ENCODE measurements at places on chromosomes 13 and 19.

- no peak for DNase-seq
Observed at GRCh38 chr13:50513300-50513877, 330.1 kb downstream of the DLEU7 start.

DNA sequence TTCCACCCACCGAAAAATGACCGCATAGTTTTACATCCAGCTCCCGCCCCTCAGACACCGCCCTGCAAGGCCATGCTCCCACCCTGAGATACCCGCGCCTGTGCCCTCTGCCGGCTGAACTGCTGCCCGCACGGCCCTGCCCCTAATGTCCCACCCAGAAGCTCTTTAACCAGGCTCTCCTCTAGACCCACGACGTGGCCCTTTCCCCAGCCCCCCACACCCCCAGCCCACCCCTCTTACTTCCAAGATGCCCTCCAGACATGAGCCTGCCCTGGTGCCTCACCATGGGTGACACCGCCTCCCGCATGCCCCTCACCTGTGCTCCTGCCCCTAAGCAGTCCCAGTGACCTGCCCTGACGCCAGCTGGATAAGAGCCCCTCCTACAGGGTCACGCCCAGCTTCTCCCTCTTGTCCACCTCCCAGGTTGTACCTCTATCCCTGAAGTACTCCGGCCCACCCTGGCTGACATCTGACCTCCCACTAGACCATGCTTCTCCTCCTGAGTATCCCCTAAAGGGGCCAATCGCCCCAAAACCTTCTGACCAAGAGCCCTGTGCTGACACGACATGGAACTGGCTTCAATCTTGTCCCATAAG, 51.2 kb downstream of the COLGALT1 start:
- no peak for DNase-seq

DNA sequence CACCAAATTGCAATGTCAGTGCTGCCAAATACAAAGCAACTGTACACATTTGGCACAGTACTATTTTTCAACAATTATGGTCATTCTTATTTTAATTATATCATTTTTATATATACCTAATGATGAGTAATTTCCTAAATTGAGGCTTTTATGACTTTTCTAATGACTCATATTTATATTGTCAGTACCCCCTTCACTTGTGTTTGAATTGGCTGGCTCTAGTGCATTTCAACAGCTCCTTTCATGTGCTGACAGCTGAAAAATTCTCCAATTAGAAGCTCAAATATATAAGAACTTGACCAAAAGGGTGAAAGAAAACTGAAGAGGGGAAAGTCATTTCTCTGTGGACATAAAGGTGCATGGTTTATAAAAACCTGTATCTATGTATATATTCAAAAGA, 263.3 kb downstream of the SLITRK1 start:
- DNase-seq, result no peak

GRCh38 chr19:9923440-9923839, 12.9 kb downstream of the OLFM2 start:
- no peak for DNase-seq

DNA sequence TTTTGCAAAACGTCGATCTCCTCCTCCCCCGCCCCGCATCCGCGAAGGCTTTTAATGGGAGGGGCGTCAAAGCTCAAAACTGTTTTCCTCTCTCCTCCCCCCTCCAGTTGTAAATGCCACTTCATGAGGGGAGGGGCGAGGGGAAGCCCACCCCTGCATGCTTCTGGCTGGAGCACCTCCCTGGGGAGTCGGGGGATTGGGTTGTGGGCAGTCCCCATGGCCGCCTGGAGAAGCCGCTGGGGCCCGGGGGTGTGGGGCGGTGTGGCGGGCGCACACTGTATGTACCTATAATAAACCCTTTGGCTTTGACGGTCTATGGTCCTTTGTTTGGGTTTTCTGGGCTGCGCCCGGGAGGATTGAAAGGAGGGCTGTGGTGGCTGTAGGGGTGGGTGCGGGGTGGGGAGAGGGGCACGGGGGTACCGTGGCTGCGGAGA, 505 bp upstream of the SHKBP1 start:
- no peak for DNase-seq

DNA sequence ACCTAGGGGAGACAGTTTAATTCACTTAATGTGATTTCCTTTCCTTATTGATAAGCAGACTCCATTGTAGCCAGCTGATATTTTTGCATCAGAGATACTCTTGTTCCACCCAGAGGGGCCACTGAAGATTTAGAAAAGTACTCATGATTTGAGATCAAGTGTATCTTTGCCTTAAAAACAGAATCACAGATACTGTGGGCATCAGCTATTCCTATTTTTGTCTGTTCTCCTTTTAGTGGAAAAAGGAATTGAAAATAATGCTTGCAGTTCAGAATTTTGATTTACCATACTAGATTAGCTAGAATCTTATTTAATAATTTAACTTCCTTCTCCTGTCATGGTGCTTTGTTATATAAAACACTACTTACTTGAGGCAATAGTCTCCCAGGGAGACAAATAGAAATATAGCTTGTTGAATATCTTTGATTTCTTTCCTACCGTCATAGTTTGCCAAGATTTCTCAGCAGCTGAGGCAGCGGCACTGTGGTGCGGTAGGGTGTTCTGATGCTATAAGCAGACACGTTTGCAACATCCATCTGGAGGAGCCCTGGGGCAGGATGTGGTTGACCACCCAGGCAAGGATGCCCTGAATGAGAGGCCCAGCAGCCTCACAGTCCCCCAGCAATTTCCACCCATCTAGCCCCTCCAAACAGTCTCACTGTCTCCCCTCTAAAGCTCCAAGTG, 47.0 kb upstream of the RAP2A start:
- DNase-seq, result peak; percentile 69

- no peak for DNase-seq
Observed at GRCh38 chr13:31919241-31919640, 112.3 kb upstream of the FRY start.

- no peak for DNase-seq
Observed at GRCh38 chr19:6997679-6998445, 23.4 kb downstream of the MBD3L2B start.

DNA sequence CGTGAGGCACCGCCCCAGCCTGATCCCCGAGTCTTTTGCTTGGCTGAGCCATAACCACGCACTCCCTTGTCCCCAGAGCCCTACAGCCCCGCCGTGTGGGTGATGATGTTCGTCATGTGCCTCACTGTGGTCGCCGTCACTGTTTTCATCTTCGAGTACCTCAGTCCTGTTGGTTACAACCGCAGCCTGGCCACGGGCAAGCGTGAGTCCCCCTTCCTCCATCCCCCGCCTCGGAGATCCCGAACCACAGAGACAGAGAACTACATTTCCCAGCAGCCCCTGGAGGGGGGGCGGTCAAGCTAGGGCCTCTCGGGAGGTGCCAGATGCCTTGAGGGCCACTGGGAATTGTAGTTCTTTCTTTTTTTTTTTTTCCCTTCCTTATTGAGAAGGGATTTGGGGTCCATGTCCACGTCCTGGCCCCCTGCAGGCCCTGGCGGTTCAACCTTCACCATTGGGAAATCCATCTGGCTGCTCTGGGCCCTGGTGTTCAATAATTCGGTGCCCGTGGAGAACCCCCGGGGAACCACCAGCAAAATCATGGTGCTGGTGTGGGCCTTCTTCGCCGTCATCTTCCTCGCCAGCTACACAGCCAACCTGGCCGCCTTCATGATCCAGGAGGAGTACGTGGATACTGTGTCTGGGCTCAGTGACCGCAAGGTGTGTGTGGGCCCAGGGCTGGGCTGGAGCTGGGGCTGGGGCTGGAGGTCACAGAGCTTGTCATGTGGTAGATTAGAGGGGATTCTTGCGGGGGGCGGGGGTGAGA, 25.9 kb downstream of the GRIN2D start:
- DNase-seq, result no peak

DNA sequence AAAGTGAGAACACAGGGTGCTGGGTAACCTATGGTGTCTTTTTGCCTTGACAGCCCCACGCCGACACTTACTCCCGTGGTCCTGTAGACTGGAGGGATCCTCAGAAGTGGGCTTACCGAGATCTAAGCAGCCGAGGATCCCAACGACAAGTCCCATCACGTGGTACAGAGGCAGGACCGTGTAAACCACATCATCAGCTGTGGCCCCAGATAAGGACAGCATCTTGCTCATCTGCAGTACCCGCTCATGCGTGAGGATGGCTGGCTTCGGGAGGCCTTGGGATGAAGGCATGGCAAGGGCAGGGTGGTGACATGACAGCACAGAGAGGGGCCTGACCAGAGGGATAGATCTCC, 2.1 kb downstream of the SLC27A5 start:
- no peak for DNase-seq

DNA sequence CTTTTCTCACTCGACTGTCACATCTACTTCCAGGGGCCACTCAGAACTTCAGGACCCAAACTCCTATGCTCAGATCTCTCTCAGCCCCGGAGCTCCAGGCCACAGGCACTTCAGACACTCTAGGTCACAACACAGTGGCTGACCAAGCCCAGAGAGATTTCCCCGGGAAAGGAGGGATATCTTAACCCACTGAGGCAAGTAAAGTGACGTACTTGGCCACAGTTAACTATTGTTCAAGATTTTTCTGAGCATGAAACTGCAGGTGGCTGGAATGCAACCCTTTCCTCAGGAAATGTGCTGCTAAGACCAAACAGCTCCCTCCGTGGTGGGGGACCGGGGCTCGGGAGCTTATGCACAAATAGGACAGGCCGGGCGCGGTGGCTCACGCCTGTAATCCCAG, 23.9 kb downstream of the OPA3 start:
- no peak for DNase-seq

DNA sequence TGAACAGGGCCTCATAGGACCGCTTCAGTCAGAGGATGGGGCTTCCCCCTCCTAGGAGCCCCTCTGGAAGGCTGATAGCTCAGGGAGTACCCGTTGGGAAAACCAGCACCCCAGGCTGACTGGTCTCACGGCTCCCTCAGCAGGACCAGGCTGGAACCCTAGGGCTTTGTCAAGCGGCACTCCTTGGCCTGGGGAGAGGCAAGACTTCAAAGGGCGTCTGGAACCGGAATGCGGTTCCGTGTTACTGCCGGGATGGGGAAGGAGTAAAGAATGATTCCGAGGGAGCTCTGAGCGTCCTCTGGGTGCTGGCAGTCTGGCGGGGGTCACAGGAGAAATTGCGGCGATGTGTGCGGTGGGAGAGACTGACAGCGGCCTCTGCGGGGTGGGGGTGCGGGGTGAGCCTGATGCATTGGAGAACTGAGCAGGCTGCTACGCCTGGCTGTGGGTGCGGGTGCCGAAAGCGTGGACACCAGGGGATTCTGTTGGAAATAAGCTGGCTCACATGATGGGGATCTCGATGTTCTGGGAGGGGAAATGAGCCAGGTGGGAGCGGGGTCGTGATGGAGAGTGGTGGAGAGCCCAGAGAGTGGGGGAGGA, 1.9 kb downstream of the COX6B2 start:
- DNase-seq, result no peak

GRCh38 chr19:3983936-3984583, 1.2 kb downstream of the EEF2 start:
- no peak for DNase-seq

- DNase-seq, result no peak
Observed at GRCh38 chr13:85411591-85411990, 387.6 kb downstream of the SLITRK6 start.

- DNase-seq, result no peak
Observed at GRCh38 chr19:9009431-9009830, 778 bp downstream of the MUC16 start.

- DNase-seq, result no peak
Observed at GRCh38 chr19:38135150-38135998, 88.6 kb downstream of the DPF1 start.

DNA sequence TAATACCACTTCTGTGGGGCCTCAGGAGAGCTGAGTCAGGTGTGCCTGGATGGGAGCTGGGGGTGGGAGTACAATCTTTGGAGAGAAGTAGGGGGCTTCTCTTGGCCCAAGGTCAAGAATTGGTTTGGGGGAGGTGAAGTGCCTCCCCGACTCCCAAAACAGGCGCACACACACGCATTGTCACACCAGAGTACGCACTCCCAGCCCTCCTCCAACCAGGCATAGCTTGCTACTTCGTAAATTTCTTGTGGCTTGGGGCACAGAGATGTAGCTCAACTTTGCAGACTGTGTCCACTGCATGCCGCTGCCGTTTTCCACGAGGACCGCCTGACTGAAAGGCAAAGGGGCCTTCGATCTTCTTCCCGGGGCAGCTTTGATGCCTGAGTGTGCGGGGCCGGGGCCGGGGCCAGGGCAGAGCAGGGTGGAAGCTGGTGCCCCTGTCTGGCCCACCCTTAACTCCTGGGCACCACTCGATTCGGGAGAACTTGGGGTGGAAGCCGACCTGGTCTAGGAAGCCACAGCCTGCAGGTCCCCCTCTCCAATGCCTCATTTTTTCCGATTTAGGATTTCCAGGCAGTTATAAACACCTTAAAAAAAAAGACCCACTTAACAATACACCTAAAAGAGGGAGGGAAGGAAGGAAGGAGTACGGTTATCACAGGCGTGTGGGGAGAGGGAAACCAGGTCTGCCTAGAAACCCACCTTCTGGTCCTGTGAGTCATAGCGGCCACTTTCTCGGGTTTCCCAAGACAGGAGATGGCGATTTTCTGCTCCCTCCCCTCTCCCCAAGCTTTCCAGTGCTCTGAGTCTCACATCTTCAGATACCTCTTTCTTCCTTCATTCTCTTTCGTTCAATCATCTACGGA, 5.8 kb upstream of the TSHZ3 start:
- DNase-seq, result no peak

GRCh38 chr19:6204212-6204611, 68.7 kb downstream of the ACSBG2 start:
- no peak for DNase-seq

DNA sequence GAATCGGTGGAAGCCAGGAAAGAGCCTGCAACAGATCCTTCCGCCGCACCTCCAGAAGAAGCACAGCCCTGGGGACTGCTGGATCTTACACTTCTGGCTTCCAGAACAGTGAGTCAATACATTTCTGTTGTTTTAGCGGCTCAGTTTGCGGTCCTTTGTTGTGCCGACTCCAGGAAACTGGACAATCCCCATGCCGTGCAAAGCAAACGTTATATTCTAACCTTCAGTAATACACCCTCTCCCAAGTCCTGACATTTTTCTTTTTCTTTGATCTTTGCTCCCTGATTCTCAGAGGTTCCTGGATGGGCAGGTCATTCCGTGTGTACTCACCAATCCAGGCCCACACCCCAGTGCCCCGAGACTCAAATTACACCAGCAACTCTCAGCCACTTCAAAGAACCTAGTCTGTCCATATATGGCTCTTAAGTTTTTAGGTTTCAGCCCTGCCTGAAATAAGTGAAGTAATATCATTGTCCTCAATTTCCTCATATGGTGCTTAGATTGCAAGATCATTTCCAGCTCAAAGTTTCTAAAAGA, 387.1 kb upstream of the SGCG start:
- DNase-seq, result no peak

DNA sequence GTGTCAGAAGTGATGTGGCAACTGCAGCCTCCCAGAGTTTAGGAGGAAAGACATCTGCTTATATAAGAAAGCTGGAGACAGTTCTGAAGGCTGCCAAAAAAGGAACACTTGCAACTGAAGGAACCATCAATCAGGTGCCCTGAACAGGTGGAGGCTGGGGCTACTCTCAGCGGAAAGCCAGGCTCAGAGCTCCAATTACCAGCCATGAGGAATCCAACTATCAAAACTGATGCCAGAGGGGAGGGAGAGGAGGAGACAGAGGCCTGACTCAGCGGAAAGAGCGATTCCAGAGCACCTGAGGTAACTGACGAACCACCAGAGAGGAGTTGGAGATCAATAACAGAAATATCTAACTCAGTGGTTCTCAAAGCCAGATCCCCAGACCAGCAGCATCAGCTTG, 24.3 kb downstream of the LEUTX start:
- no peak for DNase-seq

Data from ascending aorta (tissue), 2 donors.